ENCODE measurements at places on chromosomes 11 and 22. TPM values are rescaled to one million over a fixed set of nuclear protein-coding genes. Genes with fewer than 3 reads are reported as not detected.

DNA sequence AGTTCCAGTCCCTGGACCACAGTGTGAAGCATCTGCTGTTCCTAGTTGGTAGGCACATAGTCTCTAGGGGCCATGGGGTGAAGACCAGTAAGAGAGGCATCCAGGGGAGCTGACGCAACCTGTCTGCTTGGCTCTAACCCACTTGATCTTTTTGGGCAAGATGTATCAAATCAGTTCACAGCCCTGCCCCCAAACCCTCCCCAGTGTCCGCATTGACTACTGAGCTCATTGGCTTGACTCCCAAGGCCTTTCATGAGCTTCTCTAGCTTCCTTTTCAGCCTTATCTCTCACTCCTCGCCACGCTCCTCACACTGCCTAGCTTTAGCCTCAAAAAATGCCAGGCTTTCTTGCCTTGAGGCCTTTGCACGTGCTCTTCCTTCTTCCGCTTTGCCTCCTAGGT, 29.7 kb upstream of the ABCC8 start:
- no peak for DNase-seq

- no peak for DNase-seq
Measured at GRCh38 chr11:70732881-70733196, 334.5 kb downstream of the CTTN start.

- no peak for DNase-seq
Measured at GRCh38 chr11:69370984-69371709, 77.2 kb downstream of the MYEOV start.

DNA sequence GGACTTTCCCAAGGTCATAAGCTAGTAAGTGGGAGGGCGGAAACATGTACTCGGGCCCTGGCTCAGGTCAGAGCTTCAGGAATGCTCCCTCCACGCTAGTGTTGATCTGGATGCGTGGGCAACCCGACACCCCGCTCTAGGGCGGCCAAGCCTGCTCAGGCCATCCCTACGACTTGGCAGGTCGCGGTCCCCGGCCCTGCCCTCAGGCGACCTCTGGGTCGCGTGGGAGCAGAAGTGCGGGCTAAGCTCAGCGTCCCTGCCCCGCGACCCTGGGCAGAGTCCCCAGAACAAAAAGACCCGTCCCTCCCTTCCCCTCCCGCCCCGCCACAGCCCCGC, 781 bp upstream of the TEF start:
- DNase-seq = peak; percentile 88

DNA sequence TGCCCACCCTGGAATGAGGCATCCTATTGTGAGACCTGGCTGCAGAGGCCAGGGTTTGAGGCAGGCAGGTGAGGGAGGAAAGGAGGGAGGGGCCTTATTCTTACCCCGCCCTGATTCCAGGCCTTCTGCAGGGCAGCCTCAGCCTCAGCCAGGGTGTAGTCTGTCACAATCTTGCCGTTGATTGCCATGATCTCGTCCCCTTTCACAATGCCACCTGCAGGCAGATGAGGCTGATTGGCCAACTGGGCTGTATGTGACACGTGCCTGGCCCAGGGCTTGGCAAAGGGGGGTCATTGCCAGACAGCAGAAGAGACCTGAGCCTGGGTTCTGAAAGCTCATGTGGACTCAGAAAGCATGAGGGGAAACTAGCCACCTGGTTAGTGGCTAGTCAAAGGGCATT, 21.4 kb upstream of the ABCC8 start:
- DNase-seq = peak; percentile 61

- no peak for DNase-seq
Measured at GRCh38 chr11:75291741-75292140, 51.2 kb downstream of the TPBGL start.

- DNase-seq = no peak
Measured at GRCh38 chr11:59208956-59209355, 3.8 kb downstream of the MPEG1 start.

GRCh38 chr11:67648140-67648795, 2.3 kb downstream of the ACY3 start:
- no peak for DNase-seq

GRCh38 chr11:118838905-118839553, 44.7 kb upstream of the CXCR5 start:
- DNase-seq = no peak

- DNase-seq = no peak
Measured at GRCh38 chr11:27347359-27348339, 15.4 kb downstream of the CCDC34 start.

DNA sequence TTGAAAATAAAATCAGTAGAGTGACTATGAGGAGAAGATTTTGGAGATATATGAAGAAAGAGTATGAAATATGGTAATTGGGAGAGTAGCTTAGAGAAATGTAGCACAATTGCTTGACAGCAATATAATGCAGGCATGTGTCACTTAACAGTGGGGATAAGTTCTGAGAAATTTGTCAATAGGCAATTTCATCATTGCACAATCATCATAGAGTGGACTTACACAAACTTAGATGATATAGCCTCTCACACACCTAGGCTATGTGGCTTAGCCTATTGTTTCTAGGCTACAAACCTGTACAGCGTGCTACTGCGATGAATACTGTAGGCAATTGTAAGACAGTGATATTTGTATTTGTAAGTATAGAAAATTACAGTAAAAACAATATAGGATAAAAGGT, 573.6 kb downstream of the JRKL start:
- DNase-seq = no peak

DNA sequence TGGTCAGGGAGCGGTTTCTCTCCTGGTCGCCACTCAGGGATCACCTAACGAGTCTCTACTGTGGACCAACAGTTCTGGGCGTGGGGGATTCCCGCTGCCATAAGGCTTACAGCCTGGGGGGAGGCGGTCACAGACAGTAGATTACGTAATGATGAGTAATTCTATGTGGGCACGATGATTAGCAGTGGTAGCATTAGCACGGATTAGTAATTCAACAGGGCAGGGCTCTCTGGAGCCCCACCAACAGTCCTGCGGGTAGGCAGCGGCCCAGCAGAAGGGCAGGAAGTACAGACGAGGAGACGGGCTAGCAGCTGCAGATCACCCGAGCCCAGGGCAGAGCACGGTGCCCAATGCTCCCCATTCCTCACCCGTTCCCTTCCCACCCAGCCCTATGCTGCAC, 3.6 kb downstream of the SHISAL1 start:
- DNase-seq = no peak

DNA sequence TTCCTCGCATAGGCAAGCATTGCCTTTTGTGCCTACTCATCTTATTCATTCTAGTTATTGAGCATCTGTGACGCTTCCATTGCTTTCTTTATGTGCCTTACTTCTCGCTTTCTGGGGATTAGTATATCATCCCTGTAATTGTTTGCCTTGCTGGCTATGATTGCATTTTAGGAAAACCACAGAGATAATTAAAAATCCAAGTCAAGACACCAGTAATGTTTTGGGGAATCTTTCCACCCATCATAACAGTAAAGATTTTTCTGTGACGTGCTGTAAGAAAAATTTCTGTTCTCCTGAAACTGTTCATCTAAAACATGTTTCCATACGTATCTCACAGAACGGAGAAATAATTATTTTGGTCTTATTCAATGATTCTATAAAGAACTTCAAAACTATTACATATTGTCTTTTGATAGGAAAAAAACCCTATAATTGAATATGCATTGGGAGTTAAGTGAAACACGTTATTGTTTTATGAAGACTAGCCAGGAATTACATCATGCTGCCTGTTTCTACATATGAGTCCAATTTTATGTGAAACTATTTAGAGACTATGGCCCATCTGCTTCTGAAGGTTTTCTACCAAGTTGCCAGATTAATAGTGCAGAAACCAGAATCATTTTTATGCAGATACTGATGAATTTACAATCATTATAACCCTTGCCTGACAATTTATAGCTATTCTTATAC, 133.7 kb upstream of the FIBIN start:
- no peak for DNase-seq

DNA sequence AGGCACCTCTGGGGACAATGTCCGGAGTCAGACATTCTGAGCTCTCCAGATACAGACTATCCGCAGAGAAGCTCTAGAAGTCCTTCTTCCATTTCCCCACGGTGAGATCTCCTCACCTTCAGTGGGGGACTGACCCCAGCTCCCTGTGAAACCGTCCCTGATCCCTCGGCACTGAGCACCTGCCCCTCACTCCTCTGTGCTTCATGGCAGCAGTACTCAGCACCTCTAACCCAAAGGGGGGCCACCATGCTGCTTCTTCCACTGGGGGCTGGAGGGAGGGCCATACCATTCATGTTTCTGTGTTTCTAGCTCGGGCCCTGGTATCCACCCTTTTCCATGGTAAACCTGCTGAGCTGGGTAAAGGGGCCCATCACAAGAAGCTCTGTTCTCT, 321.7 kb downstream of the BRD1 start:
- DNase-seq = no peak

The PDGFB gene
- polyA plus RNA-seq = 7.4 TPM

The FAM118B gene
- 26.8 TPM for polyA plus RNA-seq

The SYT7 gene
- 12.1 TPM for polyA plus RNA-seq

Measured in large intestine (tissue), 12 donors.